Endothelial cell (in vitro differentiated cells): ENCODE measurements at places on chromosomes 1 and 21. TPM values are rescaled to one million over a fixed set of nuclear protein-coding genes. Genes with fewer than 3 reads are reported as not detected.

DNA sequence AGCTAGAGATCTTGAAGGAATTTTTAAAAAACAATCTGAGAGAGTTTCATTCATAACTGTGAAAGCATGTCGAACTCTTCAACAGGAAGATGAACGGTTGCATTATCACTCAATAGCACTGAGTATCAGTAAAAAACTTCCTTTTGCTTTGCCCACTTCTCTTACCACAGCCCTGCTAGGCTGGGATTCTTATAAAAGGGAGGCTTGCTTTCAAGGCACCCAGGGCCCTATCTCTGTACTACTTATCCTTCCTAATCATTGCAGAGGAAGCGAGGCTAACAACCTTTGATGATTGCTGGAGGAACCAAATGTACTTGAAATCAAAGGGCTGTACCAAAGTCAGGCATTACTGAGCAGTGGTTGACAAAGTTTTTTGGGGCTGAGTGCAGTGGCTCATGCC lies 71.2 kb downstream of the SNRPE start:
- no peak overlapping the region for H3K4me3 ChIP-seq
- H3K27ac ChIP-seq, result no peak overlapping the region
- DNase-seq, result no peak
- H3K36me3 ChIP-seq, result no peaks in the 10 kb centered on the region
- H3K27me3 ChIP-seq, result peaks cover 4% of the 10 kb centered on the region

Gene GBP1
- 9.9 TPM for total RNA-seq

Gene RHCE
- 2.4 TPM for total RNA-seq

Gene TMEM81
- 3.7 TPM for total RNA-seq

Gene AJAP1
- 0.21 TPM for total RNA-seq

DNA sequence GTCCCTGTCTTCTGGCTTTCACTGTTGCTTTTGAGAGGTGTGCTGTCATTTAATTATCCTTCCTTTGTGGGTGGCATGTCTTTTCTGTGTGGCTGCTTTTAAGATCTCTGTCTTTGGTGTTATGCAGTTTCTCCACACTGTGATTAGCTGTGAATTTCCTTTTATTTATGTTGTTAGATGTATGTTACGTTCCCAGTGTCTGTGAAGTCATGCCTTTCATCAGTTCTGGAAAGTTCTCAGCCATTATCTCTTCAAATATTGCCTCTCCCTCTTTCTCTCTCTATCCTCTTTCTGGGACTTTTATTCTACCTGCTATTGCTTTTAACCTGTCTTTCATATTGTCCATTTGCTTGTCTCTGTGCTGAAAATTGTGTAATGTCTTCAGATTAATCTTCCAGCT lies 21.0 kb upstream of the CSF3R start:
- H3K4me3 ChIP-seq, result no peak overlapping the region
- H3K27ac ChIP-seq, result no peak overlapping the region
- H3K4me1 ChIP-seq, result no peaks in the 10 kb centered on the region
- no peaks in the 10 kb centered on the region for H3K36me3 ChIP-seq
- no peaks in the 10 kb centered on the region for H3K27me3 ChIP-seq

DNA sequence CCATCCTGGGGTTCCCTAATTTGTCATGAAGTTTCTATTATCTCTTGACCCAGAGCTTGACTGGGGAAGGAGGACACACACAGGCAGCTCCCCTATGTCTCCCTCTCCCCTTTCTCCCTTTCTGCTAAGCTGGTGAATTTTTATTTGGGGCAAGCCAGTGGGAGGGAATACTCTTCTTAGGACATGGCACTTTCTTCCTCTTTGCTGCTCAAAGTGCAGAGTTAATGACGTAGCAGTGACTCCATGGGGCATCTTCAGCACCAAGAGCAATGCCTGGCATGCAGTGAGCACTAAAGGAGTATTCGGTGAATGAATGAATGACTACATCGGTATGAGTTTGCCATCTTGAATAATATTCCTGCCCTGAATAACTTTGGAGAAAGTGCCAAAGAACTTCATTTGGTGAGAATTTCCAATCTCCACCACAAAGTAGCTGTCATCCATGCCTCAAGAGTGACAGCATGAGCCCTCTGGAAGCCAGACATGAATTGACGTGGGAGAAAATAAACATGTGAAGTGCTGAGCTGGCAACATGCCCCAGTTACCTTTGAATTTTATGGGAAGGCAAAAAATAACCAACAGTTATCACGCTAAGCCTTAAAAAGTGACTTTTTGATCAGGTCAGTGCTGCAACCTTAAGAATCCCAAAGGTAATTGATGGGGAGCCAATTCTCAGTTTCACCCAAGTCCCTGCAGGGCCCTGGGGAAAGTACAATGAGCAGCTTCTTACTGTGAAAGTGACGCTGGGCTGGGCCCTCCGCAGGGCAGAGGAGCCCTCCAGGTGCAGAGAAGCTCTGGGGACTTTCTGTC lies 22.1 kb upstream of the ATF3 start:
- peaks cover 3% of the 10 kb centered on the region for H3K27me3 ChIP-seq
- H3K36me3 ChIP-seq, result no peaks in the 10 kb centered on the region
- H3K27ac ChIP-seq, result no peak overlapping the region
- no peak for DNase-seq

GRCh38 chr1:167440345-167440744 lies 78.0 kb downstream of the CD247 start:
- H3K27ac ChIP-seq, result no peak overlapping the region
- peaks cover 16% of the 10 kb centered on the region for H3K27me3 ChIP-seq
- H3K4me1 ChIP-seq, result peaks cover 16% of the 10 kb centered on the region
- no peak overlapping the region for H3K4me3 ChIP-seq
- DNase-seq, result no peak
- no peaks in the 10 kb centered on the region for H3K36me3 ChIP-seq

DNA sequence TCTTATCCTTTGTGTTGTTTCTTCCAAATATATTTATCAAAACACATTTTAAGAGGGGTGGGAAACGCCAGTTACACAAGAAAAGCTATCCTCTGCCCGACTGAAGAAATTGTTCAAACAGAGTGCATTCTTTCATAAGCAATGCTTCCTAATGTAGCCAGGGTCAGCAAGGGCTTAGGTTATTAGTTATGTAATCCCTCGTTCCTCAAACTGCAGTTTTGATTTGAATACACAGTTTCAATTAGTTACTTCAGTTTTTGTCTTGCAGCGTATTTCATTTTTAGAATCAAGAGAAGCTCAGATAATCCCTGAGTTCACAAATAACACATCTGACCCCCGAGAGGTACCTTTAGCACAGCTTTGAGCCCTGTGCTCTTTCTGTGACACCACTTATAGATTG lies 141.7 kb upstream of the NRIP1 start:
- no peak overlapping the region for H3K4me3 ChIP-seq
- H3K27me3 ChIP-seq, result no peaks in the 10 kb centered on the region
- no peak overlapping the region for H3K27ac ChIP-seq
- no peak for DNase-seq
- H3K36me3 ChIP-seq, result no peaks in the 10 kb centered on the region

Gene UTS2
- not detected for total RNA-seq

Gene OR2M4
- not detected for total RNA-seq

Gene CD247
- not detected for total RNA-seq

Gene THEM5
- total RNA-seq, result not detected

- no peak for DNase-seq
- H3K27me3 ChIP-seq, result peaks cover 9% of the 10 kb centered on the region
- peaks cover 15% of the 10 kb centered on the region for H3K4me1 ChIP-seq
- H3K4me3 ChIP-seq, result no peak overlapping the region
Observed at GRCh38 chr1:30868833-30869435, 39.6 kb downstream of the SDC3 start.

DNA sequence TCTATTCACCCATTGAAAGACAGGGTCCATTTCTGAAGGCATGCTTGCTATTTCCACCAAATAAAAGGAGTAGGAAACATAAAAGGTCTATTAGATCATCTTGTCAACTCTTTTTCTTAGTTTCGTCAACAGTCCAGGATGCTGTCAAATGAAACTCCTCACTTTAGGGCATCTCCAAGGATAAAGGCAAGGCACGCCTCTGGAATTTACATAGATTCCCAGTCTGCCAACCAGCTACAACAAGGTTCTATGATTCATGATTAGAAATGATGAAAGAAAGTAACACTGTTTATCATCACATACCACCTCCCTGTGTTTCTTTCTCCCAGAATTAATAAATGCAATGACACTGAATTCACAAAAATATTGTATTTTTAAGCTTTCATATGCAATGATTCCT lies 636.3 kb downstream of the LTN1 start:
- no peak overlapping the region for H3K4me3 ChIP-seq
- DNase-seq, result no peak
- no peaks in the 10 kb centered on the region for H3K4me1 ChIP-seq
- H3K27me3 ChIP-seq, result no peaks in the 10 kb centered on the region
- no peaks in the 10 kb centered on the region for H3K36me3 ChIP-seq

Gene ILDR2
- total RNA-seq, result 1.2 TPM

Gene BTBD8
- 4.0 TPM for total RNA-seq

Gene SPRR2G
- total RNA-seq, result not detected

- peaks cover 5% of the 10 kb centered on the region for H3K4me1 ChIP-seq
- H3K27ac ChIP-seq, result no peak overlapping the region
- no peak overlapping the region for H3K4me3 ChIP-seq
- peaks cover 5% of the 10 kb centered on the region for H3K36me3 ChIP-seq
Observed at GRCh38 chr1:39926343-39926793, 24.7 kb upstream of the MYCL start.

Gene CBR3
- total RNA-seq, result 0.38 TPM

DNA sequence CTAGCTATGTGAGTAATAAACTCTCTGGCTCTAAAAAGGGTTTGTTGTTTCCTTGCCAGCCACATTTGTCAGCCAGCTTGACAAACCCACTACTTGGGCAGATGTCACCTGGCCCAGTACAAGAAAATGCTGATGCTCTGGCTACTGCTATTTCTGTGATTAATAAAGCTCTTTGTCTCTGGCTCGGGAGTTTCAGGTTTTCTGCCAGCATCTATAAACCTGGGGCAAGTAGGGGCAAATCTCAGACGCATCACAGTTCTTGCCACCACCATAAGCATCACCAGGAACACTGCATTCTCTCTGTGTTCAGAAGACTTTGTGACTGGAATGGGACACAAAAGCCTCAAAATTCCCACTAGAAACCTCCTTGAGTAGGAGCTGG lies 2.5 kb downstream of the ITLN2 start:
- H3K27me3 ChIP-seq, result peaks cover 1% of the 10 kb centered on the region
- DNase-seq, result no peak
- H3K36me3 ChIP-seq, result peaks cover 17% of the 10 kb centered on the region
- H3K27ac ChIP-seq, result peak overlapping the region; percentile 75
- peaks cover 82% of the 10 kb centered on the region for H3K4me1 ChIP-seq

DNA sequence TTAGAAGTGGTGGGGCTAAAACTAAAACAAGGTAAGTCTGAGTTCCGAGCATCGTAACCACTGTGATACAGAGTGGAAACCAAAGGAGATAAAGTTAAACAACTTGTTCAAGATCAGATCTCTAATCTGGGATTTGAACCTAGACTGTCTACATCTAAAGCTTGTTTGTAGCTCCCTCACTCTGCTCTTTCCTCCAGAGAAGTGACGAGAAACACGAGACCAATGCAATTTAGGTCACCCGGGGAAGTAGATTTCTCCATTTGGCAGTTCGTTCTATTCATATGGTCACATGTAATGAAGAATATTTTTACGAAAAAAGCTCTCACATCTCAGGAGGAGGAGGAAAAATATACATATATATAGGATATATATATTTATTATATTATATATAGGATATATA lies 1.8 kb downstream of the ADORA3 start:
- H3K4me1 ChIP-seq, result peaks cover 3% of the 10 kb centered on the region
- no peaks in the 10 kb centered on the region for H3K27me3 ChIP-seq
- H3K36me3 ChIP-seq, result peaks cover 3% of the 10 kb centered on the region
- DNase-seq, result no peak

GRCh38 chr1:14897997-14898645 lies 255.4 kb upstream of the TMEM51 start:
- DNase-seq, result no peak
- H3K36me3 ChIP-seq, result no peaks in the 10 kb centered on the region
- H3K27me3 ChIP-seq, result peaks cover 3% of the 10 kb centered on the region
- H3K4me3 ChIP-seq, result no peak overlapping the region
- no peaks in the 10 kb centered on the region for H3K4me1 ChIP-seq
- no peak overlapping the region for H3K27ac ChIP-seq

DNA sequence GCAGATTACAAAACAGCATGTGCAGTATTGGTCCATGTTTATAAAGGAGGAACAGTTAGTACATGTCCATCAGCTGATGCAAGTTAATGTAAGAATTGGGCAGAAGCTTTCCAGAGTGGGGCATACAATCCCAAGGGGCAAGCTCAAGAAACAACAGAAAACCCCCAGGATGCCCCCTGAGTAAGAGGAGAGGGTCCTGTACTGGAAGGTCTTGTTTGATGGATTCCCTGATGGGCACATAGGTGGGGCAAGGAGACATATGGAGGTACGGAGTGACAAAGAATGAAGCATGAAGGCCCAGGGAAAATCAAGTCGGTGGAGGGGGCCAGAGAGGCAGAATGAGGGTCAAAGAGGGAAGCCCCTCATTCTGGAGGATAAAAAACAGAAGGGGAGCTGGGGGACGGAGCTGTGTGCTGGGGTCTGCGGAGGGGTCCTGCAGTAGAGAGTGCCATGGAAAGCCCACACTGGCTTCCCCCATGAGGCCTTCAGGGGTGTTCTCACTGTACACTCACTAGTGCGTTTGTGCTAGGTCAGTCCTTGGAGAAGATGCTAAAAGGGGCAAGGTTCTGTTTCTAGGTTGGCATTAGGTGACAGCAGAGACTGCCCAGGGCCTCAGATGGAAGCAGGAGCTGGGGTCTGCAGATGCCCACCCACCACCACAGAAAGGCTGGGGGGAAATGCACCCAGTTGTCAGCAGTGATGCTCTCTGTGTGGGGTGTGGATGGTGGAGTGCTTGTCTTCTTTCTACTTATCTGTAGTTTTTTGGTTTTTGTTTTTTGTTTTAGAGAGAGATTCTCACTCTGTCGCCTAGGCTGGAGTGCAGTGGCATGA lies 12.5 kb upstream of the MATN1 start:
- peaks cover 48% of the 10 kb centered on the region for H3K36me3 ChIP-seq
- H3K4me1 ChIP-seq, result peaks cover 11% of the 10 kb centered on the region
- H3K27me3 ChIP-seq, result peaks cover 2% of the 10 kb centered on the region
- no peak overlapping the region for H3K27ac ChIP-seq

DNA sequence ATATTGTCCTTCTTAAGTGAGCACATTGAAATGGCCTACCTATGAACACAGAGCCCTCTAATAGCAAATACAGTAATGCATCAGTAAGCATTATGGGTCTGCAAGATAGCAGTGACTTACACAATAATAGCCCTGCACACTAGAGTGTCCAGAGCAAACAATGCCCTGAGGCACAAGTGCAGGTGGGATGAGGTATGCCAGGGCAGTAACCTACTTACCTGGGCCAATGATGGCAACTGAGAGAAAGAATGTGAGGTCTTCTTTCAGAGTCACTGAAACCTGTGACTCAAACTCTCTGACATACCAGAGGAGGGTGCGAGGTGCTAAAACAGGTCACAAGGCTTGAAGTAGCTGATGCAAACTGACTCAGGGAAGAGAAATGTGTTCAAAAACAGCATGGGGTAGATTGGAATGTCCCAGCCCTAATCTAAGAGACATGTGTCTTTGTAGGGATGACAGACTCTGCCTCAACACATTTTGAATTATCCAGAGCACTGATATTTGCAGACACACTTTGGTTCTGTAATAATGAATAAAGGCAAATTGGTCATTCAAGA lies 168.5 kb upstream of the RUNX1 start:
- no peak overlapping the region for H3K27ac ChIP-seq
- H3K36me3 ChIP-seq, result no peaks in the 10 kb centered on the region
- DNase-seq, result no peak
- H3K27me3 ChIP-seq, result peaks cover 1% of the 10 kb centered on the region
